ENCODE measurements at places on chromosomes 2 and 18.

GRCh38 chr2:149225446-149225845 is 104.9 kb upstream of the LYPD6 start:
- DNase-seq = no peak

- no peak for DNase-seq
These were observed 272.9 kb upstream of the REV1 start for GRCh38 chr2:99762714-99763113.

DNA sequence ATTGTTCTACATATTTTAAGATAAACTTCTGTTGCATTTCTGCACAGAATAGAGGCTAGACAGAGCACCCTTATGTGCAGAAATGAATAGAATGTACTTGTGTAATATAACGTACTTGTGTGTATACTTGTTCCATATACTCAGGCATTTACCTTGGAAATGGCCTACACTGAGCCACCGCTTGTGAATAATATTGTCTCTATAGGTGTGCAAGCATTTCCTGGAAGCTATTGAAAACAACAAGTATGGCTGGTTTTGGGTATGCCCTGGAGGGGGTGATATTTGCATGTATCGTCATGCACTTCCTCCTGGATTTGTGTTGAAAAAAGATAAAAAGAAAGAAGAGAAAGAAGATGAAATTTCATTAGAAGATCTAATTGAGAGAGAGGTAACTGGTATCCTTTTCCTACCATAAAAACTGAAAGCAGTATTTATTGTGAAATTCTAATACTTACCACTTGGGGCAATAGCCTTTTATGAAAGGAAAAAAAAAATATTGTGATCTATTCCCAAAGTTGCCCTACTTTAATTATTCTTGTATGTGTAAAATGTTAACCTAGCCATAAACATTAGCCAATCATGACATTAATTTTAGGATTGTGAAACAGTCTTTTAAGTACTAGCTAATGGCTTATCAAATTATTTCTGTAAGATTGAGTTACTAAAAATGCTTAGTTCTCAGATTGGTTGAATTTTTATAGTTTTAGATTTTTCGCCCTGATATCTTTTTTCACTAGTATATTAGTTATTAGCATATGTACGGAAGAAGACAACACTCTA is 18.0 kb downstream of the ZC3H15 start:
- DNase-seq = peak; percentile 21

DNA sequence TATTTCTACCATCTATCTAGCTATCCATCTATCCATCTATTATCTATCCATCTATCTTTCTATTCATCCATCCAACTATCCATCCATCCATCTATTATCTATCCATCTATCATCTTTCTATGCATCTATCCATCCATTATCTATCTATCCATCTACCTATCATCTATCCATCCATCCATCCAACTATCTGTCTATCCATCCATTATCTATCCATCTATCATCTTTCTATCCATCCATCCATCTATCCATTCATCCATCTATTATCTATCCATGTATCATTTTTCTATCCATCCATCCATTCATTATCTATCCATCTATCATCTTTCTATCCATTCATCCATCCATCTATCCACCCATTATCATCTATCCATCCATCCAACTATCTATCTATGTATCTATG is 24.6 kb upstream of the ZNF407 start:
- DNase-seq = no peak

GRCh38 chr2:99373144-99373543 is 36.0 kb downstream of the EIF5B start:
- DNase-seq = no peak

GRCh38 chr2:73852020-73852419 is 23.3 kb downstream of the STAMBP start:
- DNase-seq = no peak

- no peak for DNase-seq
These were observed 169.9 kb downstream of the FAM210A start for GRCh38 chr18:13556502-13556901.

- no peak for DNase-seq
These were observed 437.7 kb downstream of the PTPRM start for GRCh38 chr18:8004792-8005191.

- DNase-seq = no peak
These were observed 29.8 kb downstream of the TSHZ1 start for GRCh38 chr18:75240433-75240832.

- no peak for DNase-seq
These were observed 727.6 kb upstream of the SOX11 start for GRCh38 chr2:4964579-4964978.

GRCh38 chr2:172220121-172220520 is 117.4 kb upstream of the DLX2 start:
- DNase-seq = no peak

DNA sequence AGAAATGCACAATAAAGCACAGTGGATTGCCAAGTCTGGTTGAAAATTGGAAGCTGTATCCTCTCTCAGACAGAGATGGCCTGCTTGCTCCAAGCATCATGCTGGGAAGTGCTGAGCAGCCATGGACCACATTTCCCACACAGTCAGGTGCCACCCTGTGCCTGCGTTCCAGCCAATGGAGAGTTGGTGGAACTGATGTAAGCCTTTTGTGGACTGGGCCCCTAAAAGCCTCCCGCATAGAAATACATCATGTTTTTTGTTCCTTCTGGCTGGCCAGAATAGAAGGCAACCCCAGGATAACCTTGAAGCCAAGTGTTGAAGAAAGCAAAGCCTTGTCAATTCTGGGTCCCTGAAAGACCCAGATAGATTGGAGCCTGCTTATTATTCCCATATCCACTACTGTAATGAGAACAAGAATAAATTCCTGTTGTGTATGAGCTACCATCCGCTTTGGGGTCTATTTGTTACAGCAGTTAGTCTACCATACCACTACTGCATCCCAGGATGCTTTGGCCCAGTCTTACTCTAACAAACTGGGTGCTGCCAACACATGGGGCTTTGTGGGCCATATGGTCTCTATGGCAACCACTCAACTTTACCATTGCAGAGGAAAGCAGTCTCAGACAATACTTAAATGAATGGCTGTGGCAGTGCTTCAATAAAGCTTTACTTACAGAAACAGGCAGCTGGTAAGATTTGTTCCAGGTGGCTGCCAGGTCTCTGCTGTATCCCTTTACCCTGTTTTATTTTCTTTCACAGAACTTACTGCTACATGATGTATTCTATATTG is 65.4 kb downstream of the POLE4 start:
- DNase-seq = no peak

DNA sequence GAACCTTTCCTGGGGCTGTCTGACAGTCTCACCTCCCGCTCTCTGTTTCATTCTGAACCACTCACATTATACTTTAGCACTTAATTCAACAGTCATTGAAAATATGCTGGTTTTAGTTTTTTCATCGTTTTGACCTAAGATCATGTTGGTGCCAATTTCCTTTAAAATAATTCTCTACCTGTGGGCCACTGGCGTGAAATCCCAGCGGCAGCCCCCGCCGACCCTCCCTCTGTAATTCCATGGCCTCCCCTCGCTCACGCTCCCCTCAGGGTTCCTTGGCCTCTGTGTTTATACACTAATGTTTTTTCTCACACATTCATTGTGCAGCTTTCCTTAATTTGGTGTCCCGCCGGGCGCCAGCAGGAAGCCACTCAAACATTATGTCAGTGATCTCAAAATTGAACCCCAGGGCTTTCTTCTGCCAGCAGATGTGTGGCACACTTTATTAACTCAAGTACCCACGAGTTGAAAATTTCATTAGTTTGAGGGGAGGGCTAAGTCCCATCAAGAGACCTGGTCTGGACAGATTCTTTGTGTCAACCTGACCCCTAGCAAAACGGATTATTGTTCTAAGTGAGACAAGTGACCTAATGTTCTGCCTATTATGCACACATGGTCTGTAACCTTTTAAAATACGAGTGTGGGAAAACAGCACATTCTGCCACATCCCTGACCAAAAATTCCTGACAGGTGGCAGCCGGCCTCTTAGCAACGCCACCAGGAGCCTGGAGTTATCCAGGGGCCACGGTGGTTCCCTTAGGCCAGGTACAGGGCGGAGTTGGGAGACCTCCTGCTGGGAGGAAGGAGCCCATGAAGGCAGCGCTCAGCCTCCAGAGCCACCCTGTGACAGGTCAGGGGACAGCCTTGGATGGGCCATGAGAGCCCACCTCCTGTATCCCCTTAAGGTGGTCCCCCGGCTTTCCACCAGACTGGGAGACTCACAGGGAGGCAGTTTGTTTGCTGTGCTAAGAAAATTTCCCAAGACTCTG is 53.1 kb downstream of the APOB start:
- peak; percentile 71 for DNase-seq

- DNase-seq = no peak
These were observed 79.2 kb downstream of the NDUFA10 start for GRCh38 chr2:239945751-239946561.

DNA sequence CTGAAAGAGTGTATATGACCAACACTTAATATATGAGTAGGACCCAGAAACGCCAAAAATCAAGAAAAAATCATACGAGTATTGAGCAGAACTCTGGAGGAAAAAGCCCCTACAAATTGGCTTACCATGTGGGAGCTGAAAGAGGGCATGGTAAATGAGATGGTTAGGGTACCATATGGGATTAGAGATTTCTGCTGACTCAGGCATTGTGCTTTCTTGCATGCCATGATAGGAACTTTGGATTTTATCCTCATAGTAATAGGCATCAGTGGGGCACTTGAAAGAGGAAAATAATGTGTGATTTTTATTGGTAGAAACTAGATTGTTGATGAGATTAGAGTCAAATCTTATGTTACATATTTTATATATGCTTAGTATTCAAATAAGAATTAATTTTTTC is 271.1 kb downstream of the CBLN2 start:
- no peak for DNase-seq

GRCh38 chr2:44836916-44837315 is 104.6 kb upstream of the SIX3 start:
- no peak for DNase-seq

- no peak for DNase-seq
These were observed 8.4 kb upstream of the HNRNPLL start for GRCh38 chr2:38610851-38611801.

DNA sequence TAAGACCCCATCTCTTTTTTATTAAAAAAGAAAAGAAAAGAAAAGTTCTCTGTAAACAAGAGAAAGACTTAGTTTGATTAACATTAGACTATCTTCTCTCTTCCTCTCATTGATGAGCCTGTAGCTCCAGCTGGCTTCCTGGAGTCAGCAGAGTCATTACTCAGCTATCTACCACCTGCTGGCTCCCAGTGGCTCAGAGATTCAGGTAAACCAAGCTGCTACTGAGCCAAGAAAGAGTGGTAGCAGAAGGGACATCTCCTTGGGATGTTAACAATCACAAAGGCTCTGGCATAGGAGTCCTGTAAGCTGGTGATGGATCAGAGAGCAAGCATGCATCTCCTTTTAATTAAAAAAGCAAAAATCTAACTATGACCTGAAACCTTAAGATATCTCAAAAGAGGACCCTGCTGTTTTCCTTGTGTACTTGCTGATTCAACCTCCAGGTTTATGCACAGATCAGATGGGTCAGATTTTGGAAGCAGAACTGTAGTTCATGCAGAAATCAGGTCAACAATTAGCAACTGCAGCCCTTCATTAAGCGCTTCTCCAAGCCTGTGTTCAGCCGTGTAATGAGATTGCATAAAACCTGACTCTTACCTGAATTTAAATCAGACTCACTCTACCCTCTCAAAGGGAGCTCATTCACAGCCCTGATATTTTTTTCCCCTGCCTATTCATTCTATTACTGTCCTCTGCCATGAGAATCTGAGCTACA is 225.8 kb downstream of the RNF152 start:
- DNase-seq = no peak

GRCh38 chr2:235510318-235510717 is 16.5 kb downstream of the AGAP1 start:
- no peak for DNase-seq

GRCh38 chr2:74778381-74779264 is 55.3 kb upstream of the HK2 start:
- peak; percentile 90 for DNase-seq

- DNase-seq = no peak
These were observed 71.4 kb downstream of the TRIB2 start for GRCh38 chr2:12787891-12788801.

GRCh38 chr2:112483831-112484230 is 1.9 kb downstream of the TTL start:
- peak; percentile 3 for DNase-seq

GRCh38 chr2:72147303-72147971 is at the start of gene CYP26B1:
CYP26B1 (minus strand) TSS chr2:72147862; CDS start chr2:72147834, 28 bp downstream.
- peak; percentile 26 for DNase-seq

Data from NCI-H345 (cell line).